Fibroblast of skin of right biceps (primary cell): ENCODE measurements at places on chromosomes 11 and 22.

DNA sequence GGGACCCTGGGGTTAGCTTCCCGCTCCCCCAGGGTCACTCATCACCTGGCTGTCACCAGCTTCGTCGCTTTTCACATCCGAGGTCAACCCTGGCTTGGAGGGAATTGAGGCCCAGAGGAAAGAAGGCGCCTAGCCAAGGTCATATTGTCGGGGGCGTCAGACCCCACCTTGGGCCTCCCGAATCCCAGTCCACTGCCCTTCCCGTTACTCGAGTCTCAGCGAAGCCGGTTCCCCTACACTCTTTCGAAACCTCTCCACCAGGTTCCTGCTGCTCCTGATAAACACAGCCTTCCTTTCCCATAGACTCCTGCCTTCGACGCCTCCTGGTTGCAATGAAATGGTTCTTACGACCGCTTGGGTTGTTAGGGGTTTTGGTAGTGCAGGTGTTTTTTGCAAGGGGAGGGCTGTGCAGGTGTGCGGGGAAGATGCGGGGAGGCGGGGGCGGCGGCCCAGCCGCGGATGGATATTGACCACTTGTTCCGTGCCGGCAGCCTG is 642 bp downstream of the NAA40 start:
- DNase-seq: no peak

DNA sequence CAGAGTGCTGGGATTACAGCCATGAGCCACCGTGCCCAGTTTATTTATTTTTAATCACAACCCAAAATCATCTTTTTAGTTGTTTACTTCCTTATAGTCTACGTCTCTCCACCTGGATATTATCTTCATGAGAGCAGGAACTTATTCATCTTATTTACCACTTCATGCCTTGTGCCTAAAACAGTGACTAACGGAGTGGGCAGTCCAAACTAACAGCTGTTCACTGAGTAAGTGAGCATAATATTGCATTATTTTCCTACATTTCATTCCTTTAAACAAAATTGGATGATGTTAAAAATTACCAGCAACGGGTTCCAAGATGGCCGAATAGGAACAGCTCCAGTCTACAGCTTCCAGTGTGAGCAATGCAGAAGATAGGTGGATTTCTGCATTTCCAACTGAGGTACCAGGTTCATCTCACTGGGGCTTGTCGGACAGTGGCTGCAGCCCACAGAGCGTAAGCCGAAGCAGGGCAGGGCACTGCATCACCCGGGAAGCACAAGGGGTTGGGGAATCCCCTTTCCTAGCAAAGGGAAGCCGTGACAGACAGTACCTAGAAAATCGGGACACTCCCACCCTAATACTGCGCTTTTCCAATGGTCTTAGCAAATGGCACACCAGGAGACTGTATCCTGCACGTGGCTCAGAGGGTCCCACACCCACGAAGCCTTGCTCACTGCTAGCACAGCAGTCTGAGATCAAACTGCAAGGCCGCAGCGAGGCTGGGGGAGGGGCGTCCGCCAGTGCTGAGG is 14.1 kb downstream of the TMEM123 start:
- no peak for DNase-seq

GRCh38 chr11:61795459-61795858 is 2.7 kb downstream of the FEN1 start:
- no peak for DNase-seq

- DNase-seq: no peak
Observed at GRCh38 chr11:1487091-1487850, 692 bp upstream of the MOB2 start.

- peak; percentile 10 for DNase-seq
Observed at GRCh38 chr11:67303835-67304411, 593 bp downstream of the SSH3 start.

DNA sequence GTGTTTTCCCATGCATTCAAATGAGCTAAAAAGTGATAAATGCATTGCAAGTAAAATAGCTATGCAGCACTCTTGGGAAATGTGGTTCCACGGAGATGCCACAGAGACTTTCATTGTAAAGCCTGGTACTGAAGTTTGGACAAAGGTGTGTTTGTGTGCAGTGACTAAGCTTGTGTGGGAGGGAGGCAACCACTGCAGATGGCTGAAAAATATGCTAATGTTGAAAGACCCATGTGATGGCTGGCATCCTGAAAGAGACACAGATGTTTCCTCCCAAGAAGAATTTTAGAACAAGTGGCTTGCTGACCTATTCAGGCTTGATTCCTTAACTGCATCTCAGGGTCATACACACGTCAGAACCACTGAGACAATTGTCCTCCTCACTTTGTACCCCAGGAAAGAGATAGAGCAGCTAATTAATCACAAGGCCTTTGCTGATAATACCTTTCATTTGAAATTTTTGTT is 73.8 kb downstream of the FAM76B start:
- peak; percentile 46 for DNase-seq

GRCh38 chr11:7448201-7448600 is 37.1 kb upstream of the OLFML1 start:
- no peak for DNase-seq

DNA sequence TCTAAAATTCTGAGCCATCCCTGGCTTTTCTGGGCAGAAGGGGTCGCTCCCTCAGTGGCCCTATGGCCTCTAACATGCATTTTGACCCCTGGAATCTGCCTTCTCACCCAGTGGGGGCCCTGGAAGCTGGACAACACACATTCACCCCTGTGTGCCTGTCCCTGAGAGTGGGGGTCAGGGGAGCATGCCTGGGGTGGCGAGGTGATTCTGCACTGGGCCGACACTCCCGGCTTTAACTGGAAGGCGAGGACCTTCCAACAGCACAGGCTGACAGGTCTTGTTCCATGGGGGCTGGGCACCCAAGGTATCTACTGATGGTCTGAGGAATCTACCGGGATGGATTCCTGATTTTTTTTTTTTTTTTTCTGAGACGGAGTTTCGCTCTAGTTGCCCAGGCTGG is 10.7 kb downstream of the PPM1F start:
- no peak for DNase-seq

GRCh38 chr11:75491465-75491864 is 34.3 kb downstream of the GDPD5 start:
- DNase-seq: no peak

GRCh38 chr11:3879967-3880542 is 24.6 kb downstream of the STIM1 start:
- no peak for DNase-seq

GRCh38 chr11:123483466-123483865 is 53.4 kb downstream of the GRAMD1B start:
- DNase-seq: no peak

- DNase-seq: no peak
Observed at GRCh38 chr11:121029153-121029552, 5.3 kb downstream of the TBCEL start.

DNA sequence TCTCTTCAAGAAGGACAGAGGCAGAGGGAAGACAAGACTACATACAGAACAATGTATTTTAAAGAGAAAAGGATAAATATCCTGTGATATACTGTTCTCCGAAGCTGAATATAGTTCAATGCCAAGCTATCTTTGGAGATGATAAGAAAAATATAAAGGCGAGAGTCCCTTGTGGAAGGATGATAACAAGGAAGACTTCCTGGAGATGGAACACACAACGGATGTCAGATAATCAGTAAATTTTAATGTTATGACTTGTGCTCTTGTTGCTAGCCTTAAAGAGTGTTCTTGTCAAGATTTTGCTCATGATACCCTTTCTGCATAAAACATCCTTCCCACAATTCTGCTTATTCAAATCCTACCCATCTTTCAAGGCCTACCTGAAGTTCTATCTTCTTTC is 6.8 kb upstream of the CTR9 start:
- DNase-seq: no peak

DNA sequence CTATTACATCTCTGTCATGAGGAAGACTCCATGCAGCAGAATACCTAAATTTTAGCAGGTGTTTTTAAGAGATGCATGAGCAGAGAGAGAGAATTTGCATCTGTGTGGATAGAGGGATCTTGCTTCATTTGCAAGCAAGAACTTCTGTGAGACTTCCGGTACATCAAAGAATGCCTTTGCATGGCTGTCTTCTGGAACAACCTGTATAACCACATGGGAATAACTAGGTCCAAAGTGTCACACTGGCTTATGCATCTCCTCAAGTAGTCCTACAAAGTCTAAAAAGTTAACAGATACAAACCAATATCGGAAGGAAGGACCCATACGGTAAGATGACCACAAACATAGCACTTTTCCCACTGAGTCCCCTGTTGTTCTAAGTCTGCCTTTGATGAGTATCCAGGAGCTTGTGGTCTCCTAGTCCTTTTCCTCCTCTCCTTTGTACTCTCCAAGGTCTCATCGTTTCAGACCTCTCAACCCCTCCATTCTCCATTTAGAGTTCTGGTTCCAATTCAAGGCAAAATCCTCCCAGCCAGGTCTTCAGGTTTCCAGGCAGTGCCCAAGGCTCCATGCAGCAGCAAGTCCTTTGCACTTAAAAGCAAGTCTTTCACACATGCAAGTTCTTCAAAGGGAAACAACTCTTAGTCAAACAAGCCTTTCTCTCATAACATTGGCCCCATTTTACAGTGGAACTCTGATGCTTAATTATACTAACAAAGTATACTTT is 581.7 kb upstream of the ARHGAP42 start:
- DNase-seq: no peak

DNA sequence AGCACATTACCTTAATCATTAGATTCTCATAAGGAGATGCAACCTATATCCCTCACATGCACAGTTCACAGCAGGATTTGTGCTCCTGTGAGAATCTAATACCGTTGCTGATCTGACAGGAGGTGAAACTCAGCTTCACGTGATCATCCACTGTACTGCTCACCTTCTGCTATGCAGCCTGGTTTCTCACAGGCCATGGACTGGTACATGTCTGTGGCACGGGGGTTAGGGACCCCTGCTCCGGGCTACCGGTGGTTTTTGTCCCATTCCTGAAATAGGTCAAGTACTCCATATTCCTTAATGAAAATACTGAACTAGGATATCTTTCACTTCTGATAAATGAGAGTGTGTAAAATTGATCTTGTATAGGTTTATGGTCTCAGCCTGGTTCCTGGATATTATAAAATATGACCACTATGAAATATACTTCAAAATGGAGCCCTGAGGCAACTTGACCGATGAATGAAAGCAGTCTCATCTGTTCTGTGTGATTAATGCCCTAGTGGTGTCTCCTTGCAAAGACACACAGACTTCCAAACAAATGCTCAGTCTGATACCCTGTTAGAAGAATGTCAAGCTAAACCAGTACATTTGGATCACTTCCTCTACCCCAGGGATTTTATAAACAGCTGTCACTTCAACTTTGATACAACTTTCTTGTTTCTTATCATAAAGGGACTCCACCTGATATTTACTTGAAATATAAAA is 492.9 kb upstream of the ANO3 start:
- DNase-seq: no peak

DNA sequence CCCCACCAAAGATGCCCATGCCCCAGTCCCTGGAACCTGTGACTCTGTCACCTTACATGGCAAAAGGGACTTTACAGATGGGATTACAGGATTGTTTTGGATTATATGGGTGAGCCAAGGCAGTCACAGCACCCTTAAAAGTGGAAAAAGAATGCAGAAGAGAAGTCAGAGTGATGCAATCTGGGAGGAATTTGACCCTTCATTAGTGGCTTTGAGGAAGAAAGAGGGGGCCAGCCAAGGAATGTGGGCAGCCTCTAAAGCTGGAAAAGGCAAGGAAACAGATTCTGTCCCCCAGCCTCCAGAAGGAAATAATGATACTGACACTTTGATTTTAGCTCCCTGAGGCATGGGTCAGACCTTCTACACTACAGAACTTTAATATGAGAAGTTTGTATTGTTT is 257.3 kb upstream of the ISX start:
- DNase-seq: peak; percentile 67

GRCh38 chr11:30377347-30377746 is 54.4 kb downstream of the ARL14EP start:
- no peak for DNase-seq

GRCh38 chr11:105884436-105884835 is 137.6 kb downstream of the MSANTD4 start:
- DNase-seq: no peak

GRCh38 chr11:27201454-27202302 is 161.1 kb downstream of the BBOX1 start:
- peak; percentile 94 for DNase-seq

DNA sequence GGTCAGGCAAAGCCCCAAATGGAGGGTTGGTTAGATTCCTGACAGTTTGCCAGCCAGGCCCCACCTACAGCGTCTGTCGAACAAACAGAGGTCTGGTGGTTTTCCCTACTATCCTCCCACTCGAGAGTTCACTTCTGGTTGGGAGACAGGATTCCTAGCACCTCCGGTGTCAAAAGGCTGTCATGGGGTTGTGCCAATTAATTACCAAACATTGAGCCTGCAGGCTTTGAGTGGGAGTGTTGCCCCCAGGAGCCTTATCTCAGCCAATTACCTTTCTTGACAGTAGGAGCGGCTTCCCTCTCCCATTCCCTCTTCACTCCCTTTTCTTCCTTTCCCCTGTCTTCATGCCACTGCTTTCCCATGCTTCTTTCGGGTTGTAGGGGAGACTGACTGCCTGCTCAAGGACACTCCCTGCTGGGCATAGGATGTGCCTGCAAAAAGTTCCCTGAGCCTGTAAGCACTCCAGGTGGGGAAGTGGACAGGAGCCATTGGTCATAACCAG is 4.7 kb upstream of the TTC36 start:
- peak; percentile 25 for DNase-seq

GRCh38 chr11:19723572-19724342 is 11.1 kb downstream of the NAV2 start:
- DNase-seq: peak; percentile 39

GRCh38 chr22:41469218-41469851 is 418 bp downstream of the ACO2 start:
- no peak for DNase-seq

- DNase-seq: no peak
Observed at GRCh38 chr22:41147722-41148121, 55.3 kb downstream of the EP300 start.

DNA sequence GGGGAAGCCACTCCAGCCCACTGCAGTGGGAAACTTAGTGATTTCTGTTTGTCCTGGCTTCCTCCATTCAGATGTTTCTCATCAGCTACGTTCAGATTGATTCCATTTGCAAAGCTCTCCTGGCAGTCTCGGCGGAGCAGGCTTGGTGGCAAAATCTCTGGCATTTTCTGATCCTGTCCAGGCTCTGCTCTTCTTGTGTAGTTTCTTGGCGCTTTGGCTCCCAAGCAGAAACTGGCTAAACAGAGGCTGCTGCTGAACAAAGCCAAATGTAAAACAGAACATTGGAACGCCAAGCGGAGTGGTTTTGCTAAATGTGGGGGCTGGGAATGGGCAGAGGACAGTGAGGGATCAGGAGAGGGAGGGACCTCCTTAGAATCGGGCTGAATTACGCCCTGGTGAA is 36.7 kb downstream of the ADAMTS8 start:
- DNase-seq: no peak

- no peak for DNase-seq
Observed at GRCh38 chr11:43546561-43547429, 133.7 kb upstream of the HSD17B12 start.

DNA sequence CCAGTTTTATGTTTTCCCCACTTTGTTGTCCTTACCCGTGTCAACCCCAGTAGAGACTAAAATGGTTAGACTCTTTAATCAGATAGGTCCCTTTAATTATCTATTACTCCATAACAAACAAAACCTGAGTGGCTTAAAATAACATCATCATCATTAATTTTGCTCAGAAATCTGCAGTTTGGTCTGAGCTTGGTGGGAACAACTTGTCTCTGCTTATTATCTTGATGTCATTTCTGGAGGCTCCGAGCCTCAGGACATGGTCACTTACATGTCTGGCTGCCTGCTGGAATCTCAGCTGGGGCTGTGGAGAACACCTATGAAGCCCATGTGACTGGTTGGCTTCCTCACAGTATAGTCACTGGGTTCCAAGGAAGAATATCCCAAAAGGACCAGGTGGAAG is 26.7 kb downstream of the UVRAG start:
- no peak for DNase-seq
